ENCODE measurements at places on chromosomes 3 and 15.

DNA sequence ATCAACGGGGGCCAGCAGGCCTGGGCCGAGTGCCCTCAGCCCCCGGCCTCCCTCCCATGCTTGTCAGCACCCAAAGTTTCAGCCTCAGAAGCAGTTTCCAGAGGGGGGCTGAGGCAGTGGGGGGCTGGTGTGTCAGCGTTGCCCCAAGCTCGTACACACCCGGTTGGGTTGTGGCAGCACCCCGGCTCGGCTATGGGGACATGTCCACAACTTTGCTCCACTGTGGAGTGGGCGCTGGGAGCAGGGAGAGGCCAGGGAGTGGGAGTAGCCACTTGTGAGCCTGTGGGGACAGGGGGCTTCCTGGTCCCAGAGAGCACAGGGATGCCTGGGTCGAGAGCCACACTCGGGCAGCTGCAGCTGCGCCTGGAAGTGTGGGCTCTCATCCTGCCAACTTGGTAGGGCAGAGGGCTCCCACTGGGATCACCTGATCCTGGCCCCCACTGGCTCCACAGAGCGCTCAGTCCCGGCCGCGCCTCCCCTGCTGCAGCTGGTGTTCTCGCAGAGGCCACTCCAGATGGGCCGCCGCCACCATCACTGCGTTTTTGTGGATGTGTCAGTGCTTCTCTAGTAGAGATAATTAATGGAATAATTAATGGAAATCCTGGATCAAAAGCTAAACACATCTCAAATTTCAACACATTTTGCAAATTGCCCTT lies 75.1 kb downstream of the NR1D2 start:
- no peak for DNase-seq

GRCh38 chr15:67307156-67307555 lies 52.6 kb downstream of the IQCH start:
- no peak for DNase-seq

DNA sequence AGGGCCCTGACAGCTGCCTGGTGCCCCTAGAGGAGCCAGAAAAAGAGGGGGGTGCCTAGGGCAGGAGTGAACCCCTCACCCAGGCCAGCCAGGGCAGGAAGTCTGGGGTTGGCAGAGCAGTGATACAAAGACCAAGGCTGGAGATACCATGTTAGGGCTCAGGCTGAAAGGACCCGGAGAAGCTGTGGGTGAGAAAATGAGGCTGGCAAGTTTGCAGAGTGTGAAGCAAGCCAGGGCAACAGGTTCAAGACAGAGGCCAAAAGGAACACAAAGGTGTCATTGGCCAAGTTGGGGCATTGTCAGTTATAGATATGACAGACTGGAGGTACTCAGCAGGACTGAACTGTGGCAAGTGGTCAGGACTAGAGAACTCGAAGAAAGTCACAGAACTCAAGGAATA lies 40.6 kb upstream of the IREB2 start:
- DNase-seq = no peak

GRCh38 chr15:89625716-89626115 lies 29.6 kb downstream of the KIF7 start:
- DNase-seq = no peak

DNA sequence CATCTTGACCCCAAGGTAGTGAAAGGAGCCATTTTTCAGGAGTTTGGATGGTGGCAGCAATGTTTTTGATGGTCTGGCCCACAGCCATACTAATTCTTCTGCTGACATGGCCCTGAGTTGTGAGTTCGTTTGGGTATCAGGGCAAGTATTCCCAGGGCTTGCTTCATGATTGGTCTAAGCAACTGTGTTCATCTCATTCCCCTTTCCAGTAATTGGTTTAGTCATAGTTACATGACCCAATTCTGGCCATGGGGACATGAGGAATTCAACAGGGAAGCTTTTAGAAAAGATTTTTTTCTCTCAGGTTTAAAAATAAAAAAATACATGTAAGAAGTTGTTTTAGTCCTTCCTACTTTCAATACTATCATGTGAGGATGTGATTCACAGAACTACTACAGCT lies 150.5 kb upstream of the NPHP3 start:
- DNase-seq = no peak

- no peak for DNase-seq
Observed at GRCh38 chr15:75732177-75732808, 19.6 kb upstream of the CSPG4 start.

GRCh38 chr3:81585056-81585455 lies 176.4 kb downstream of the GBE1 start:
- DNase-seq = no peak

- no peak for DNase-seq
Observed at GRCh38 chr3:107263269-107264021, 113.8 kb upstream of the CCDC54 start.

DNA sequence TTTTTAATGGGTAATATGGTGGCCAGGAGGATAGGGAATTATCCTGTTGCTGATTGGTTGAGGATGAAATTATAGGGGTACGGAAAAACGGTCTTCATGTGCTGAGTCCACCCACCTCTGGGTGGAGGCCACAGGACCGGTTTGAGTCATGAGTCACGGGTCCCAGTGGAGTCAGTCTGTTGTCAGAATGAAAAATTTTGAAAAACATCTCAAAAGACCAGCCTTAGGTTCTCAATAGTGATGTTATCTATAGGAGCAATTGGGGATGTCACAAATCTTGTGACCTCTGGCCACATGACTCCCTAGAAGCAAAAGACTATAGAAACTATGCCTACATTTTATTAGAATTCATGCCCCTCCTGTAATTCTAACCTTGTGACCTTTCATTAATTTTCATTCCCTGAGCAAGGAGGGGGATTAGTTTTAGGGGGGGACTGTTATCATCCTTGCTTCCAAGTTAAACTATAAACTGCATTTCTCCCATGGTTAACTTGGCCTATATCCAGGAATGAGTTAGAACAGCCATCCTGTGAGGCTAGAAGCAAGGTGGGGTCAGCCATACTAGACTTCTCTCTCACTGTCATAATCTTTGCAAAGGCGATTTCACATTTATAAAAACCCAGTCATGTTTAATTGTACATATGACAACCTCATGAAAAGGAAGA lies 101.2 kb downstream of the TCF12 start:
- DNase-seq = no peak

DNA sequence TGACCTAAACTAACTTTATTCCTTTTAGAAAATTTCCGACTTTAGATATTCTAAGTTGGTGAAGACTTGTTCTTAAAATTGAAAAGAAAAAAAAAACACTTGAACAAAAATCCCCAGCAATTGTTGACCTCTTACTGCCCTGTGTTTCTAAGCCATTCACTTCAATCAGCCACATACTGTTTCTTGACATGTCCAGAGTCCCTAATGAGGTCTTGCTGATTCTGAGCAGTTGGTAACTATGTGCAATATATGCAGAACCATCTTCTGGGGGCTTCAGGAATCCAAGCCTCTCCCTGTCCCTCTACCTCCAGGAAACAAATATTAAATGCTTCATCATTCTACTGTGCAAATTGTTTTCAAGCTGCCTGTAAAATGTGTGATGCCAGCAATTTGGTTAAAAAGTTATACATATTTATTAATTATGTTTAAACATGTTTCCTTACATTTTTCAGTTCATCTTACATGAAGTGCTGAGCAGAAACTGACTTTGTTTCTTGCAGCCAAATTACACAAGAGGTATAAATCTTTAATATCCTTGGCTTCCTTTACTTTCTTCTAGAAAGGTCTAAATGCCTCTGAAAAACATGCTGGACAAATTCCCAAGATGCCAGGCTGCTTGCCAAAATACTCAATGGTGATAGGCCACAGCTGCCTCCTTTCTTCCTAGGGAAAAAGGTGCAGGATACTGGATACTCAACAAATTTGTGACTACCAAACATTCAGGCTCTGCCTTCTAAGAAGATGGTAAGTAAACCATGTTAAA lies 19.8 kb upstream of the GYG1 start:
- DNase-seq = no peak

DNA sequence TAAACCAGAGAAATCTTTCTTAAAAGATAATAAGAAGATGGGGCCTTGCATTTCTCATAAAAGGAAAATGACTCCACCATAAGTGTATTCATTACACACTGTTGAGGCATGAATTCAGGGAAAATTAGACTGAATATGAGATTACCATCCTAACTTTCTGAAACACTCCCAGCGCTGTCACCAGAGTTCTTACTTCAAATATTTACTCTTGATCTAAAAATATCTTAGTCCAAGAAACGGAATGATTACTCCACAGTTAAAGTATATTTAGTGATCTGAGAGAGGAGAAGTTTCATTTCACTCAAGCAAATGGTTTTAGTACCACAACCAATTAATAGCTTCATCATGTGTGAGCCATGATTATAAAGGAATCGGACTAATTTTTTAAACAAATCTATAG lies 300.3 kb downstream of the ZBTB20 start:
- DNase-seq = no peak

- DNase-seq = no peak
Observed at GRCh38 chr15:76149291-76149915, 89.6 kb downstream of the TMEM266 start.

GRCh38 chr3:195080125-195080524 lies 190.8 kb downstream of the XXYLT1 start:
- no peak for DNase-seq

GRCh38 chr3:52029053-52029452 lies 27.3 kb downstream of the DUSP7 start:
- DNase-seq = no peak

GRCh38 chr3:114714957-114715460 lies 421.2 kb downstream of the TIGIT start:
- DNase-seq = no peak

- DNase-seq = no peak
Observed at GRCh38 chr15:69734699-69735098, 282.1 kb downstream of the RPLP1 start.

GRCh38 chr3:153652076-153652475 lies 469.1 kb upstream of the ARHGEF26 start:
- DNase-seq = no peak
